ENCODE measurements at places on chromosomes 4 and X.

DNA sequence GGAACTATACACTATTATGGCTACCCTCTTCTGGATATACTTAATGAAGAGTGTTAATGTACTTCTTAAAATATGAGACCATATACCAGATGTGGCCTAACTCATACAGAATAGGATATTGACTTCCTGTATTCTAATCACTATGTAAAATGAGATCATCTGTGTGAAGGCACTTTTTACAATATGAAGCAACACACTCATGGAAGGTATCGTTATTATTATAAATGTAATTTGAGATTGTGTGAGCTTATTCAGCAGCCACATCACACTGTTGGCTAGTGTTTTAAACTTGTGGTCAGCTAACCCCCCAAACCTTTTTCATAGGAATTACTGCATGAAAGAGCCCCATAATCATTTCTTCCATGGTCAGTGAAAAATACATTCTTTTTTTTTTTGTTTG, 281.8 kb upstream of the TEX13A start:
- H3K4me3 ChIP-seq, result no peak overlapping the region
- H3K27me3 ChIP-seq, result no peaks in the 10 kb centered on the region
- H3K36me3 ChIP-seq, result no peaks in the 10 kb centered on the region
- H3K27ac ChIP-seq, result no peak overlapping the region

- no peaks in the 10 kb centered on the region for H3K27me3 ChIP-seq
- H3K4me1 ChIP-seq, result peaks cover 31% of the 10 kb centered on the region
- no peak overlapping the region for H3K4me3 ChIP-seq
- no peaks in the 10 kb centered on the region for H3K36me3 ChIP-seq
Measured at GRCh38 chr4:102758241-102759160, 2.3 kb downstream of the MANBA start.

DNA sequence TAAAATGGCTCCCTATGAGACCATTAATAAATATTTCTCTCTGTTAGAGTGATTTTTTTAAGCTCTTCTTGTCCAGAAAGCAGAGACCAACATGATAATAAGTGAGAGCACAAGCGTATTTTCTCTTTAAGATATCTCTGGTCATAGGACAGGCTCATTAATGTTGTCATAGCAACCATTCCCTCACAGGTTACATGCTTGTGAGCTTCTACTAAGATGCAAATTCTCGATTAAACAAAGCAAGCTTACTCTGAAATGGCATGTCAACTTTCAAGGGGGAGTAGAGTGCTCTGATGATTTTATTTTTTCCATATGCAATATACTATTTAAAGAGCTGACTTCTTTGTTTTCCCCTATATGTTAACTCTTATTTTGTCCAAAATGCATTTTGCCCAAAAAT, 487.2 kb upstream of the LCORL start:
- H3K27me3 ChIP-seq, result no peaks in the 10 kb centered on the region
- no peak overlapping the region for H3K4me3 ChIP-seq
- no peak for DNase-seq
- no peak overlapping the region for H3K27ac ChIP-seq
- H3K36me3 ChIP-seq, result no peaks in the 10 kb centered on the region

DNA sequence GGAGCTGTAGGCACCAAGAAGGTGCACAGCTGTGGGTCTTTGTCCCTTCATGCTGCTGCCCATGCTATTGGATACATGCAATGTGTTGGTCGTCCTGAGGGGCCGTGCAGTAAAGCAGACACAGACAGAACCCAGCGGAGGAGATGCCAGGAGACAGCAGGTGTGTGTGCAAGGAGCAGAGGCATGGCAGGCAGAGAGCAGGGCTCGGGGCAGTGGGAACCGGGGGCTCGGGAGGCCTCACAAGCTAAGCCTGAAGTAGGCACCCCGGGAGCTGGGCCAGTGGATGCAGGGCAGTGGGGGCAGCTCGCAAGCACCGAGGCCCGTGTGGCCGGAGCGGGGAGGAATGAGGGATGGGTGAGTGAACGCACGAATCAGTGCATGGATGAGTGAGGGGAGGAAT, 13.2 kb downstream of the HTRA3 start:
- no peak for DNase-seq
- H3K27me3 ChIP-seq, result no peaks in the 10 kb centered on the region
- H3K4me1 ChIP-seq, result no peaks in the 10 kb centered on the region
- no peak overlapping the region for H3K27ac ChIP-seq

DNA sequence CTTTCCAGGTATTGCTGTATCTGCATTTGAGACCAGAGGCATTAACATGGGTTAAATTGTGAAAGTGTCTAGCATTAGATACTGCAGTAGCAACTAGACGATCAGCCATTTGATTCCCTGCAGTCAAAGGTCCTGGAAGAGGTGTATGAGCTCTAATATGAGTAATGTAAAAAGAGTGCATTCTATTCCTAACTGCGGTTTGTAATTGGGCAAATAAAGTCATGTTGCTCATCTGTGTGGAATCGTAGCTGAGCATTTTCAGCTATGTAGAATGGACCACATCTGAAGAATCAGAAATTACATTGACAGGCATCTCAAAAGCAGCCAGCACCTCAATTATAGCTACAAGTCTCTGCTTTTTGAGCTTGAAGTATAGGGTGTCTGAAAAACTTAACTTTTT, 157.6 kb downstream of the ZNF518B start:
- H3K36me3 ChIP-seq, result no peaks in the 10 kb centered on the region
- no peak for DNase-seq
- H3K27ac ChIP-seq, result no peak overlapping the region
- H3K4me3 ChIP-seq, result no peak overlapping the region

- H3K27ac ChIP-seq, result no peak overlapping the region
- no peaks in the 10 kb centered on the region for H3K4me1 ChIP-seq
- no peak for DNase-seq
- no peaks in the 10 kb centered on the region for H3K36me3 ChIP-seq
- H3K27me3 ChIP-seq, result no peaks in the 10 kb centered on the region
- H3K4me3 ChIP-seq, result no peak overlapping the region
Measured at GRCh38 chr4:142801966-142802365, 44.1 kb downstream of the INPP4B start.

GRCh38 chr4:158811216-158811540, 42.4 kb downstream of the FNIP2 start:
- H3K27me3 ChIP-seq, result no peaks in the 10 kb centered on the region
- peak overlapping the region; percentile 67 for H3K27ac ChIP-seq
- no peak overlapping the region for H3K4me3 ChIP-seq
- H3K36me3 ChIP-seq, result no peaks in the 10 kb centered on the region
- peaks cover 63% of the 10 kb centered on the region for H3K4me1 ChIP-seq

- H3K27me3 ChIP-seq, result no peaks in the 10 kb centered on the region
- H3K27ac ChIP-seq, result no peak overlapping the region
- H3K4me3 ChIP-seq, result no peak overlapping the region
- no peak for DNase-seq
- no peaks in the 10 kb centered on the region for H3K4me1 ChIP-seq
Measured at GRCh38 chrX:39140581-39140980, 339.3 kb downstream of the MID1IP1 start.

DNA sequence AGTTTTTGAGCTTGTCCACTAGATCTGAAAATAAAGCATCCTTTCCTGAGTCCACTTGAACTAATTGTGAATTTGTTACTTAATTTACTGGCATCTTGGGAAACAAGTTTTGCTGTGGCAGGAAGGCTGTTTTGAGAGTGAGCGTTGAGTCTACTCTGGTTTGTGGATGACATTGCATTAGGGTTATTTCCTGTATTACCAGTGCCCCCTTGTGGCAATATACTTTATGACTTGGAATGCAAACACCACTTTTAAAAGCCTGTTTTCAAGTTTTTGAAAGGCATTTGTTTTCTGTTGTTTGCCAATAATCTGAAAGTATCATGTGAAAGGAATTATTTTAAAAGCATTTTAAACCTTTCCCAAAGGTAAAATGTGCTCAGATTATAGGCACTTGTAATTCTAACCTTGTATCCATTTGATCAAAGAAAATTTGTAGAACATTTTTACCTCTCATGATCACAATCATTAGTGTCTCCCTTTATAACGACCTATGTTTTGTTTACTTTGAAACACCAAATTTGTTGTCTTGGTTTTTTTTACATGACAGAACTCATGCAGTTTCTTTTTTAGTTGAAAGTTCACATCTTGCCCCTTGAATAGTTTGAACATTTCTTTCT, 18.0 kb upstream of the CYP2U1 start:
- no peak overlapping the region for H3K4me3 ChIP-seq
- H3K27ac ChIP-seq, result no peak overlapping the region
- no peaks in the 10 kb centered on the region for H3K4me1 ChIP-seq
- no peaks in the 10 kb centered on the region for H3K27me3 ChIP-seq

GRCh38 chrX:125378205-125378604, 58.5 kb downstream of the TEX13C start:
- no peaks in the 10 kb centered on the region for H3K36me3 ChIP-seq
- no peak overlapping the region for H3K4me3 ChIP-seq
- no peak overlapping the region for H3K27ac ChIP-seq
- no peaks in the 10 kb centered on the region for H3K4me1 ChIP-seq
- no peaks in the 10 kb centered on the region for H3K27me3 ChIP-seq

GRCh38 chr4:85676050-85676425, 201.1 kb downstream of the ARHGAP24 start:
- H3K4me3 ChIP-seq, result no peak overlapping the region
- DNase-seq, result no peak
- H3K27me3 ChIP-seq, result no peaks in the 10 kb centered on the region
- H3K36me3 ChIP-seq, result no peaks in the 10 kb centered on the region
- no peaks in the 10 kb centered on the region for H3K4me1 ChIP-seq
- H3K27ac ChIP-seq, result no peak overlapping the region

- DNase-seq, result peak; percentile 43
- no peak within 1 kb of the TSS for H3K27ac ChIP-seq
- no peaks in the 10 kb centered on the region for H3K36me3 ChIP-seq
- H3K4me1 ChIP-seq, result no peaks in the 10 kb centered on the region
- no peak within 1 kb of the TSS for H3K4me3 ChIP-seq
Measured at GRCh38 chrX:109624641-109625616, at the start of gene KCNE5. KCNE5 (minus strand) TSS chrX:109625172; CDS start chrX:109625020, 152 bp downstream.

DNA sequence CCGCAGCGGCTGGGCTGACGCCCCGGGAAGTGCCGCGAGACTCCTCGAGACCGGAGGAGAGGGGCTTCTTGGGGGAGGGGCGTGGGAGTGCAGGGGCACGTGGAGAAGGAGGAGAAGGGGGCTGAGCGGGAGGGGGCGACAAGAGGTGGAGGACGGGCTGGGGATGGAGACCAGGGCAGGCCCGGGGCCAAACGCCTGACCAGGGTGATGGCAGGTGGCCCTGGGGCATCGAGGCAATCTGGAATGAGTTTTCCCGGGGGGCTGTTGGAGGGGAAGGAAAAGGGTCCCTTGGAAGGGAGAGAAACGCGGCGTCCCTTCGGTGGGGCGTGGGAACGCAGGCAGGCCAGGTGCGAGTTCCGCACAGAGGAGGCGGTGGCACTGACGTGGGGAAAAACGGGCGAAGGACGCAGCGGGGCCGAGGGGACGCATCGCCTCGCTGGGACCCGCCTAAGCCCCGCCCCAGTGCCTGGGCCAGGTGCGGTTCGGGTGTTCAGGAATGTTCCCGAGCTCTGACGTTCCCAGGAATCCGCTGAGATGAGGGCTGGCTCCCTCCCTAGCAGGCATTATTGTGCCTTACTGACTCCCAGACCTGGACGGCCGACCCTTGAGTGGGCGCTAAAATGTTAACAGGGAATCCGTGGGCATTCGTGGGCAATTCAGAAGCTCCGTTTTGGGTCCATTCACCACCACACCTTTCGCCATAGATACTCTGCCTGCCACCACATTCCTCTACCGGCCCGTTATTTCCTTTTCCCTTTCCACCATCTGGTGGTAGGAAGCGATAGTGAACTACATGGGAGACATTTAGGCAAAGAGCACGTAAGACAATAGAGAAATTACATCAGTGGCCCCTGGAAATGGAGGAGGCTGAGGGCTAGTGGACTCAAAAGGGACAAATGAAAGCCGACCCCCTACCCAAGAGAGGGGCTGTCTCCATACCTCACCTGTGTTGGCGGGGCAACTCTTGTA, 795 bp upstream of the SH3KBP1 start:
- no peaks in the 10 kb centered on the region for H3K27me3 ChIP-seq
- no peak overlapping the region for H3K27ac ChIP-seq
- no peaks in the 10 kb centered on the region for H3K4me1 ChIP-seq

DNA sequence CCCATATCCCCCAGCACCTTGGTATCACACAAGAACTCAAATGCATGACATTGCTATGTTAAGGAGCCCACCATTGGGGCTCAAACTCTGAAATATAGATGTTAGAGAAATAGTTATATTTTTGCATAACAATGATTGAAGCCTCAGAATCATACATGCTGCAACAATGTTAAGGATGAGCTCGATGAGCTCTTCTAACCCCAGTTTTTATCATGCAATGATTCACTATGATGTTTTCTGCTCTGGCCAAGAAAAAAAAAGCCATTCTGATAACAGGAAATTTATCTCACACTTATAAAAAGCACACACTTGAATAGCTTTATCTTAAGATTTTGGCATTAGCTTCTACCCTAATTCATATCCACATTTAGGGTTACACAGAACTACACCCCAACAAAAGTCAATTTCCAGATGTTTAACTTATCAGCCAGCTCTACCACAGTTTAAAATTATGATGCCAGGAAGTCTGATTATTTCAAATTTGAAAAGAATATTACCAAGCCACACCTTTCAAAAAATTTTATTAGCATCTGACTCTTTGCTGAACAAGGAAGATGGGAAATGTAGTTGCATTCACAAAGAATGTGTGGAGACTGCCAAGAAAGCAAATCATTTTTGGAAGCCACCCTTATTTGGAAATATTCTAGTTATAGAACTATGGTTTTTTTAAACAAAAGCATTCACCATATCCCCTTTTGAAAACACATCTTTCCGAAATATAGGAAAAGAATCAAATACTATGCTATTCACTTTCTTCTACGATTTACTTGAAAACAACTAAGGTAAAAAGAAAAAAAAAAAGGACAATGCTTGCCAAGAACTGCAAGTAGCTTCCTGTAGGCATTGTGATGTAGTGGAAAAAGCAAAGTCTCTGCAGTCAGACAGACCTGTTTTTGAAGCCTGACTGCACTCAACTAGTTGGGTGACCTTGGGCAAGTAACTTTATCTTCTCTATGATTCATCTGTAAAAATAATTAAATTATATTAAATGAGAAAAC, 100.8 kb upstream of the PLS3 start:
- peak overlapping the region; percentile 21 for H3K27ac ChIP-seq
- no peaks in the 10 kb centered on the region for H3K36me3 ChIP-seq
- H3K27me3 ChIP-seq, result no peaks in the 10 kb centered on the region
- H3K4me3 ChIP-seq, result no peak overlapping the region

- H3K27ac ChIP-seq, result no peak overlapping the region
- H3K36me3 ChIP-seq, result no peaks in the 10 kb centered on the region
- H3K4me3 ChIP-seq, result no peak overlapping the region
- H3K27me3 ChIP-seq, result no peaks in the 10 kb centered on the region
- DNase-seq, result no peak
Measured at GRCh38 chr4:182600856-182601255, 316.3 kb downstream of the DCTD start.

- no peaks in the 10 kb centered on the region for H3K36me3 ChIP-seq
- no peak overlapping the region for H3K27ac ChIP-seq
- H3K4me3 ChIP-seq, result no peak overlapping the region
- peaks cover 4% of the 10 kb centered on the region for H3K27me3 ChIP-seq
- DNase-seq, result no peak
Measured at GRCh38 chr4:90536408-90536807, 409.2 kb downstream of the CCSER1 start.
